ENCODE measurements at places on chromosomes 2 and 18. TPM values are rescaled to one million over a fixed set of nuclear protein-coding genes. Genes with fewer than 3 reads are reported as not detected.
A peak's percentile ranks its signal among the peaks of the same experiment; 100 is the strongest.

DNA sequence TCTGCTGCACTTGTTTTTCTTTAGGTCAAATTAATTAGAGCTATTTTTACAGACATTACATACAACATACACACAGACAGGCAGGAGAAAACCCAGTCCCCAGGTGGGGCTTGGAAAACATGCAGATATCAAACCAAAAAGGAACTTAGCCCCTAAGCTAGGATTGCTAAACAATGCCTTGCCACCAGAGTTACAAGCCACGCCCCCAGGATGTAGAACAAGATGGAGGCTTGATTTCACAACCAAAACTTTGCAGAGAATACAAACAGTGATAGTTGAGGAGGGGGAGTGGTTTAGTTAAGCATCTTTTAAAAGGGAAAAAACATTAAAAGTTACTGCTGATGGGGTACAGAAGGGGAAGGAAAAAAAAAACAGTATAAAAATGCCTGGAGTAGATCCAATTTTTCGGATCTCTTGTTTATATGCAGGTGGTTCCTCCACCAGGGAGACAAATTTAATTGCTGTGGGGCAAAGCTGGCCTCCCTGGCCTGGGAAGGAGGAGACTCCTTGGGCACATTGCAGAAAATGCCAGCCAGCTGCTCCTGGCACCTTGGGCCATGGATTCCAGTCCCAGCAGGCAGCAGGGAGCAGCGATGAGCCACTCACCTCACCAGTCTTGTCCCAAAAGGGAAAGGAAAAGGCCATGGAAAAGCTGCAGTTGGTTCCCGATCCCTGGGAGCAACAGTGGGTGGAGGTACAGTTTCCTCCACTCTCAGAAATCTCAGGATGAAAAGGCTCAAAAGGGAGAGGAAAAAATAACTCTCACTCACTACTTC lies 348.4 kb upstream of the REG3G start:
- DNase-seq = no peak

- DNase-seq = no peak
These were observed 161.7 kb upstream of the NABP1 start for GRCh38 chr2:191516260-191516659.

GRCh38 chr2:138897274-138897673 lies 117.1 kb upstream of the NXPH2 start:
- DNase-seq = no peak

DNA sequence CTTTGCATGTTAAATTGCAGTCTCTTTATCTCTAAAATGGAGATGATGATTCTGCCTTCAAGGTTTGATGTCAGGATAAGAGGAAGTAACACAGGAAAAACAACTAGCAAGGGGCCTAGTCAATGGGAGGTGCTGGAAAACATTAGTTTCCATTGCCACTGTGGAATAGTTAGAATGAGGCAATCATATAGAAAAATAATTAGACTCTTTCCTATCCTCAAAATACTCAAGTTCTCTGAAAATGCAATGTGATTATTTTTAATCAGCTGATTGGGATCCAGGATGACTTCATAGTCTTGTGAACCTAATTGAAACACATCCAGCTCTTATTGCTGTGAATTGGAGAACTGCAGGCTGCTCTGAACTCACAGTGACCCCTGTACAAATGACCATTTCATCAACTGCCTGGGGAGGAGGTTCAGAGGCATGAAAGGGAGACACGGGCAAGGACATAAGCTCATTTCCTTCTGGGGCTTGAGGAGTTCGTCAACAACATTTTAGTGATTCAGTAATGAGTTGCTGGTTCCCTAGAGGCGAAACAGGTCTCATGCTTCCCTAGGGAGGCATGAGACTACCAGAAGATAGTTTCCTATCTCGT lies 422.5 kb downstream of the LPIN1 start:
- DNase-seq = no peak

DNA sequence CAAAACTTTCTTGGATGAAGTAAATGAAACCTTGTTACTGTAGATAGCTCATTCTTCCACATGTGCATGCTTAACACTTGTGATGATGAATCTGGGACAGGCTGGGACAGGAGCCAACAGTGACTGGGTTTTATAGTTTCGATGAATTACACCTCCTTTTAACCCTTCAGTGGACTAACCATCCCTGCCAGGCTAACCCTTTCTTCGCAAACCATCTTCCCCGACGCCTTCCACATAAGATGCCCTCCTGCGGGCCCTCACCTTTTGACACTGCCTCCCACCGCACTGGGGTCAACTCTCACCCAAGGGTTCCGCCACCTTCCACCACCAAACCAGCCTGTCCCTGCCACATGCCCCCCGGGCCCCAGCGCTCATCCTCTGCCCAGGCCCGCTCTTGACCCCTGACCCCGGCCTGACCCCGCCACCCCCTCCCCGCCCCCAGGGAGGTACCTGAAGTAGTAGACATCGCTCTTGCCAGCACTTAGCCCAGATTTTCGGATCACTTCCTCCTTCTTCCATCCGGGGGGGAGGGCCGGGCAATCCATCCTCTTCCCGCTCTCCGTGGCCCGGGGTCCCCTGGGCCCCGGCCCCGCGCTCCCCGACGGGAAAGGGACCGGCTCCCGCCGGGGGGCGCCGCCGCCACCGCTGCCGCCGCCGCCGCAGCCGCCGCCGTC lies 764 bp downstream of the MBD2 start:
- DNase-seq = no peak

DNA sequence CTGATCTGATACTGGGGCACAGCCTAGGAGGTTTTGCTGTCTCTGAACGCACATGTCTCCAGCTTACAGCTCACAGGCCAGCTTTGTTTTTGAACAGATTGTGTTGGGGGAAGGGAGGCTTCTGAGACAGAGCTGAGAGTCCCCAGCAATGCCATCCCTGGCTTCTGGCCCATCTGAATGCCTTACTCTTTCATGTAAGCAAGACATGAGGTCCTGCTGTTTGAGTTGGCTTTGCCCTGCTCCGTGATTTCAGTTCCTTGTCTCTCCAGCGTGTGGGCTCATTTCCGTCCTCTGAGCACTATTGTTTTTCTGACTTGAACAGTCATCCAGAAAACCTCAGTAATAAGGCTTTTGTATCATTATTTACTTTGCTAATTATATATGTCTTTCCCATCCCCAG lies 194.9 kb upstream of the TNP1 start:
- DNase-seq = no peak

- DNase-seq = no peak
These were observed 147.7 kb upstream of the RAB12 start for GRCh38 chr18:8461544-8461943.

GRCh38 chr2:113167115-113167932 lies 6.4 kb upstream of the PSD4 start:
- DNase-seq = no peak

DNA sequence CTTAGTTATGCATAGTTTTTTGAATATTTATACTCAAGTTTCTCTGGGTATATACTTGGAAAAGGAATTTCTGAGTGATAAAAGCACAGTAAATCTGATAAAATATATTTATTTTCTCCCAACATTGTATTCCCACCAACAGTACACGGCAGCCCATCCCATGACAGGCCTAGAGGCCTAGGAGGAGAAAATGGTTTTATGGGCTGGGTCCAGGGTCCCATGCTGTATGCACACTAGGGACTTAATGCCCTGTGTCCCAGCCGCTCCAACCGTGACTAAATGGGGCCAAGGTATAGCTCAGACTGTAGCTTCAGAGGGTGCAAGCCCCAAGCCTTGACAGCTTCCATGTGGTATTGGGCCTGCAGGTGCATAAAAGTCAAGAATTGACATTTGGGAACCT lies 1007.7 kb downstream of the DSC3 start:
- no peak for DNase-seq

DNA sequence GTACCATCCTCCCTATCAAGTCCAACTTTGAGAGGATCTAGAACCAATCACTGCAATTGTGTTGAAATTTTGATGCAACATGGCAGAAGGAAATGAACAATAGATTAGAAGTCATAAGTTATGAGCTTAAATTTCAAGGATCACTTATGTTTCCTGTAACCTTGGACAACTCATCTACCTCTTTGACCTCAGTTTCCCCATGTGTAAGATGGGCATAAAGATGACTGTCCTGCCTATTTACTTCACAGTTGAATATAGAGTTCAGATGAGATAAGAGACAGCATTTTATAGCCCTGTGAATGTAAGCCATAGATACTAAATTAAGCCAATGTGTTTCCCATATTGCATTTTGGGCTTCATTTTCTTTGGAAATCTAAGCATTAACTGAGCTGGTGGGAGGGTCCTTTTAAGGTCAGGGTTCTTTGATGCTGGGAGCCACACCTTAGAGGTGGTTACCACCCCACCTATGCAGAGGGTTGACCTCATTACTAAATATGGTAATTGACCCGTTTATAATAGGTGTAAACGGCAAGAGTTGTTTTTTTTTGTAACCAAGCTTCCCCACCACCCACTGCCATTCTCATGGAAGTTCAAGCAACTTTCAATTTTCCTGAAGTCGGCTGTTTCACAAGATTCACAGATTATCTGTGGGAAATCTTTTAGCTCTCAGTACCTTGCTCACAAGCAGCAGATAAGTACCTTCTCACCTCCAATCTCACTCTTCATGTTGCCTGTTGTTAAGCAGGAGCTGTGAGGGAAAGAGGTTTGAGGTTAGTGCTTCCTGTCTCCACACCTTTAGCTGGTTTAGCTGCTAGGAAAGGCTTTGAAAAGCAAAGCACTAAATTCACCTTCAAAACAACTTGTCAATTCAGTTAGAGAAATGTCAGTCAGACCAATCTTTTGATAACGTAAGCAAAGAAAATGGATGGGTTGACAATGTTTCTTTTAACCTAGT lies 13.3 kb downstream of the CD28 start:
- no peak for DNase-seq

DNA sequence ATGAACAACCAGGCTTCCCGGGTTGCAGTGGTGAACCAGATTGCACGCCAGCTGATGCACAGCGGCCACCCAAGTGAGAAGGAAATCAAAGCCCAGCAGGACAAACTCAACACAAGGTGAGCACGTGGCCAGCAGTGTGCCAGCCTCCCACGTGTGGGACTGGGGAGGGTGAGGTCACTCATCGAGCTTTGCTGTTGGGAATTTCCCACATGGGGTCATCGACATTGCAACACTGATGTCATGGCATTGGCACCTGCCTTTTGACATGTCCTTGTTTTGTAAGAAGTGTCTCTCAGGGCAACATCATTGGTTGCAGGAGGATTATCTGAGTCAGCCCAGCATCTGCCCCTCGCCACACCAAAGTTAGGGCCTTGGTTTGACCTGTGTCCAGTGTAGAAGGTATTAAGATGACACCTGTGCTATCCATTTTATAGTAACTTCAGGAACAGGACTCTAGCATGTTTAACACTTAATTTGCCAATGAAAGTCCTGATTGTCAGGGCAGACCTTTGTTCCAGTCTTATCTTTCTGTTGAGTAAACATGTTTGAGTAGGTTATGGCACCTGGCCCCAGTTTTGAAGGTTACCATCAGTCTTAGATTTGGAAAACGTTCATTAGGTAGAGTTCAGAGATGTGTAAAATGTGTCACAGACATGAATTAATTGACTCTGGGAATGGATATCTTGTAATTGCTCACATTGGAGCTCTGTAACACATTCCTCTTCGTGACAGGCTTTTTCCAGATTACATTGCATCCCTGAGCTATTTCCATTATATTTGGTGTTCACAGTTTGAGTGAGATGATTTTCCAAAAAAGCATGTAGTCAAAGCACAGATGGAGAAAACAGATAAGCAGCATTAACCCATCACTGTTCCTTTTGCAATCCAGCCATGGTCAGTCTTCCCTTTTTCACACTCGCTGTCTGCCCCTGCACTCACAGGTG lies 93.3 kb upstream of the EML6 start:
- DNase-seq = peak; percentile 60

DNA sequence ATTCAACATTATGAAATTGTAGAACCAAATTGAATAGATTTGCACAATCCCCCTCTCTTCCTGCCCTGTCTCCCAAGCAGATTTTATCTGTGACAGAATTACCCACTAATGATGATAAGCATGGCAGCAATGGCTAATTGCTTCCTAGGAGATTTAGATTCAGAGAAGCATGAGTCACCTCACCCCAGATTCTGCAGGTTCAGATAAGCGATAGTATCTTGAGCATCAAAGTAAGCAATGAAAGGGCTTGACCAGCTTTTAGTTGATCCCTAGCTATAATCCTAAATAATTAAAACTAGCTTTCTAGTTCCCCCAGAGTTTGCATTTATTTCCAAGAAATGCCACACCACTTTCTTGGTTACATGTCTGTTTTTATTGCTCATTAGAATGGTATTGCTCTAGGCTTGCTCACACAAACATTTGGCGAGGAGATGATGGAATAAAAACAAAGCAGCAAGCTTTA lies 204.3 kb downstream of the GULP1 start:
- DNase-seq = no peak

DNA sequence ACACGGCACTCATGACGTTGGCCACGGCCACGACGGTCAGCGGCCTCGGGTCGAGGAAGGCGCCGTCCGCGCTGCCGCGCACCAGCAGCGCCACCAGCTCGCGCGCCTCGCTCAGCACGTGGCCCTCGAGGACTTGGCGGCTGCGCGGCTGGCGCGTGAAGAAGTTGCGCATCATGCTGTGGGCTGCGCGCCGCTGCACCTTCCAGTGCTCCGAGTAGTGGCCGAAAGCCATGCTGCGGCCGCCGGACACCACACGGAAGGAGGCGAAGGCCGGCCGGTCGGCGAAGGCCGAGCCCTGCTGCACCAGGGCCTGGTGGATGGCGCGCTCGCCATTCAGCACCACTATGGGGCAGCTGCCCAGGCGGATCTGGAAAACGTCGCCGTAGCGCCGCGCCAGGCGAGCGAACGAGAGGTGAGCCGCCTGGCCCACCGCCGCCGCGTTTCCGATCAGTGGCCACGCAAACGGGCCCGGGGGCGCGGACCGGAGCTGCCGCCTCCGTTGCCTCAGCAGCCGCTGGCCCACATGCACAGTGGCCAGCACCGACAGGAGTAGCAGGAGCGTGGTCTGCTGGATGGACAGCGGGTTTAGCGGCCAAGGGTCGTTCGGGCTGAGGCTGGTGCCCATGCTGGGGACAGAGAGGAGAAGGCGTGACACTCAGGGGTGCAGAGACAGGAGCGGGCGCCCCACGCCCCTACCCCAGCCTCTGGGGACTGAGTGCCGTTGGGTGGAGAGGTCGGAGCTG lies 1.0 kb downstream of the CYP1B1 start:
- no peak for DNase-seq

- DNase-seq = no peak
These were observed 1282.4 kb upstream of the PIK3C3 start for GRCh38 chr18:40672590-40672989.

GRCh38 chr2:149451417-149452165 lies 121.2 kb downstream of the LYPD6 start:
- DNase-seq = no peak

GRCh38 chr2:235614900-235615712 lies 121.3 kb downstream of the AGAP1 start:
- DNase-seq = no peak

BOK gene
- total RNA-seq = 18.6 TPM

PAX8 gene
- 7.5 TPM for total RNA-seq

EIF2B4 gene
- total RNA-seq = 91.3 TPM

SIX3 gene
- not detected for total RNA-seq

NPHP1 gene
- total RNA-seq = 2.0 TPM

SLC40A1 gene
- total RNA-seq = 109 TPM

CFAP65 gene
- total RNA-seq = 0.34 TPM

IHH gene
- 22.6 TPM for total RNA-seq
